ENCODE measurements at places on chromosomes 12 and 14. TPM values are rescaled to one million over a fixed set of nuclear protein-coding genes. Genes with fewer than 3 reads are reported as not detected.

SLC2A3 gene
- 68.6 TPM for total RNA-seq

GNG2 gene
- 10.5 TPM for total RNA-seq

CPNE6 gene
- total RNA-seq: not detected

SLCO1B3 gene
- not detected for total RNA-seq

KRT8 gene
- 90.1 TPM for total RNA-seq

TSPAN9 gene
- 33.3 TPM for total RNA-seq

FGF23 gene
- total RNA-seq: not detected

CCT2 gene
- 30.4 TPM for total RNA-seq

BMP4 gene
- 8.7 TPM for total RNA-seq

ADAMTS20 gene
- not detected for total RNA-seq

DNA sequence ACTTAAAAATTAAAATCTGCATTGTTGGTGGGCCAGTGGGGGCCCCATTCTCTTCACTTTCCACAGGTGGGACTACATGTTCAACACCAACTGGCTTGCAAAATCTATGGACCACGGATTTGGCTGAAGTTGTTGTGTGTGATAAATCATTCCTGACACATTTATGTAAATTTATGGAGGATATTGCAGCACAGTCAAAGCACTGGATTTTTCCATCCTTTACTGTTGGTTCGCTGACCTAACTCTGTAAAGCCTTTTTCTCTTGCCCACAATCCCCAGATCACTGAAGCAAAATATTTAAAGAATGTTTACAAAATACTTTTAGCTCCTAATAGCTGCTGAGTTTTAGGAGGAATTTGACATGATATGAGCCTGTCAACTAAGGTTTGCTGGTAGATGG lies 219.7 kb upstream of the PRICKLE1 start:
- no peaks in the 10 kb centered on the region for H3K36me3 ChIP-seq
- H3K4me1 ChIP-seq: no peaks in the 10 kb centered on the region
- H3K27ac ChIP-seq: no peak overlapping the region
- H3K4me3 ChIP-seq: no peak overlapping the region

DNA sequence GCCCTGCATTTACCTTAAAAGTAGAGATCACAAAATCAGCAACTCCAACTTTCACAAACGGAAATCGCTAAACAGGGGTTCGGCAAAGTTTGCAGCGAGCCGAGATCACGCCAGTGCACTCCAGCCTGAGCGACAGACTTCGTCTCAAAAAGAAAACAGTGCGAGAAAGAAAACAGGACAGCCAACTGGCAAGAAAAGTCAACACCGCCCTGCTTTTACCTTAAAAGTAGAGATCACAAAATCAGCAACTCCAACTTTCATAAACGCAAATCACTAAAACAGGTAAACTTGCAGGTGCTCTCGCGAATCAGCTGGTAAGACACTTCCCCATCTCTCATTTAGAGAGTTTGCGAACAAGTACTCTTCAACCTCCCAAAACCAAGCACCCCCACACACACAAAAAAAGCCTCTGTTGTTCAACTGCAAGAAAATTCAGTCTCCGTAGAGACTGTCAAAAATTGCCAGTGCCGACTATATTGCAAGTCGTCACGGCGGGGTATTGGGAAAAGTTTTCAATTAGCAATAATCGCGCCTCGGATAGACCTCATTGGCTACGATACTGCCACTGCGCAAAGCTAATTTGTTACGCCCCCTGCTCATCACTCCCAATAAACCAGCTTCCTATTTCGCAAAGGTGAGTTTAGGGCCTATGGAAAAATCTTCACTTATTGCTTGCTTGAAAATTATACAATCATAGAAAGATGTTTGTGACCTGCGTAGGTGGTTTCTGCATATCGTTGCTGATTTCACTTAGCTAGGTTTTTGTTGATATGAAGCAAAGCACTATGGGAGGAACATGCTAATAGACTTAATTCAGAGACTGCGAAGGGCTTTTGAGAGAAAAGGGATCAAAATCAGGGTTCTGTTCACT lies at the start of gene RNU4-1:
Gene RNU4-1 (minus strand): TSS at position 577 of the 871 bp plus-strand sequence.
- peak within 1 kb of the TSS; percentile 61 for H3K4me3 ChIP-seq
- no peaks in the 10 kb centered on the region for H3K36me3 ChIP-seq
- peaks cover 10% of the 10 kb centered on the region for H3K4me1 ChIP-seq
- H3K27me3 ChIP-seq: no peaks in the 10 kb centered on the region
- peak; percentile 73 for DNase-seq

DNA sequence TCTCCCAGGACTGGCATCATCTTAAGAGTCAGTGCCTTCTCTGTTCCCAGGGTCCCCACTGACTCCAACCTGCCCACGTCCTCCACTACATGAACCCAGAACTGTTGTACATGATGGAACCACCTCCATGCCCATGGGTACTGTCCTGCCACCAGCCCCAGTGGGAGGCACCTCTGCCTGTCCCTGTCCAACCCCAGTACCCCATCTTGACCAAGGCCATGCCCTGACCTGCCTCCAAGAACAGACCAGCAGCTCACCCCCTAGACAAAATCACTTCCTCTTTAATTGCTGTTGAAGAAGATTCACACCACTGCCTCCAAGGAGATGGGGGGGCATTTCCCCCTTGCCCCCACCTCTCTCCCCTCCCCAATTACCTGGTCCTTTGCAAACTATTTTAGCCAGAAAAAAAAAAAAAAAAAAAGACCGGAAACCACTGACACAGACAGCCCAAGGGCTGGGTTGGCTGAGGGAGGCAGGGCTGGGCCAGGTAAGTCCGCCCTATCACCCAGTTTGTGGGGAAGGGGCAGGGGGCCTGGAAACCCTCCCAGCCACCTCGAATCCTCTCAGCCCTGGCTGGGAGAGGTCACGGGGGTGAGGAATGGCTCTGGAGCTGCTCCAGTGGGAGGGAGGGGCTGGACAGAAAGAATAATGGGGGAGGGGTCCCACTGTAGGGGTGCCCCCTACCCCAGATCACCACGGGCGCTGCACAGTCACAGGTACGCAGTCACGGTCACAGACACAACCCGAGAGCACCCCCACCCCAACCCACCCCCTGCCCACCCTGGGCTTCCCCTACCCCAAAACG lies 13.4 kb downstream of the AGAP2 start:
- H3K4me3 ChIP-seq: no peak overlapping the region
- H3K27ac ChIP-seq: no peak overlapping the region
- H3K27me3 ChIP-seq: no peaks in the 10 kb centered on the region
- no peak for DNase-seq

GRCh38 chr14:52873065-52873464 lies 77.8 kb downstream of the FERMT2 start:
- no peaks in the 10 kb centered on the region for H3K4me1 ChIP-seq
- H3K4me3 ChIP-seq: no peak overlapping the region
- H3K27me3 ChIP-seq: no peaks in the 10 kb centered on the region
- no peak for DNase-seq
- H3K36me3 ChIP-seq: peaks cover 31% of the 10 kb centered on the region

- no peak overlapping the region for H3K4me3 ChIP-seq
- no peak overlapping the region for H3K27ac ChIP-seq
- no peaks in the 10 kb centered on the region for H3K36me3 ChIP-seq
- DNase-seq: no peak
- H3K27me3 ChIP-seq: no peaks in the 10 kb centered on the region
Observed at GRCh38 chr14:92510972-92511371, 2.6 kb upstream of the RIN3 start.

DNA sequence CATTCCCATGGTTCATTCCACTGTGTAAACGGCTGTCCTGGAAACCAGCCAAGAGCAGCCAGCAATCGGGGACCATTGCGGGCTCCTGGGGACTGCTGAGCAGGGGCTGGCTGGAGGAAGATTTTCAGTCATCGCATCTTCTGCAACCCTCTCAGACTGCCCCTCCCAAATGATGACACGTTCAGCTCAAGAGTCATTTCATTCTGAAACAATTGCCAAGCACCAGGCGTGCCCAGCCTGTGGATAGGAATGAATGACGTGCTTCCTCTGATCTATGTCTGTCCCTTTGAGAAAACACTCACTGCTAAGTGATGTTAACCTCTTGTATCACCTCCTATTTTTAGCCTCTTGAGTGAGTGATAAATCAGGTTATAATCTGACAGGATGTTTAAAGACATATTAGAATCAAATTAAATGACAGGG lies 62.0 kb downstream of the NDUFA12 start:
- no peaks in the 10 kb centered on the region for H3K27me3 ChIP-seq
- no peak overlapping the region for H3K4me3 ChIP-seq
- H3K27ac ChIP-seq: no peak overlapping the region
- no peak for DNase-seq
- no peaks in the 10 kb centered on the region for H3K36me3 ChIP-seq
- peaks cover 19% of the 10 kb centered on the region for H3K4me1 ChIP-seq

DNA sequence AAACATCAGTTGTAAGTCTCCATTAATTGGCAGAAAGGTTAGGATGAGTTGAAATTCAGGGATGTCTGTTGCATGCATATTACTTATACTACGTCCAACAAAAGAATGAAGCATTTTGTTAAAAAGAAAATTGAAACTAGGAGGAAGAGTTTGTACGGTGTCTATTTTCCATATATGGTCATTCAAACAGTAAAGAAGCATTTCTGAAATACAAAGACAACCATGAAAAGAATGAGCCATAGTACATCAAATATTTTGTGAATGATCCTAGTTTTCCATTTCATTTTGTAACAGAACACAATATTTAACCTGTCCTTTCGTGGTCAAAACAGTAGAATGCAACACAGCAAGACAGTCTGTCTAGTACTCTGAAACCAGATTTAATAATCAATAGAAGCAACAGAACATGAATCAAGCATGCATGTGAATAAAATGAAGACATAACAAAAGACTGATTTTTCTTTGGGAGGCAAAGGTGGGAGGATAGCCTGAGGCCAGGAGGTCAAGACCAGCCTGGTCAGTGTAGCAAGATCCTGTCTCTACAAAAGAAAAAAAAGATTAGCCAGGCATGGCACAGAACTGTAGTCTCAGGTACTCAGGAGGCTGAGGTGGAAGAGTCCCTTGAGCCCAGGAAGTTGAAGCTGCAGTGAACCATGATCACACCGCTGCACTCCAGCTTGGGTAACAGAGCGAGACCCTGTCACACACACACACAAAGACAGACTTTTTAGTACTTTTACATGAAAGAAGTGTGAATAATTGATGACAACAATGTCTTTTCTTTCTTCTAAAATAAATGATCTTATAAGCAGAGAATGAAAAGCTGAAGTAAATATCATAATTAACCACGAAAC lies 156.0 kb downstream of the LRIG3 start:
- H3K4me3 ChIP-seq: no peak overlapping the region
- DNase-seq: no peak
- H3K27me3 ChIP-seq: no peaks in the 10 kb centered on the region
- H3K4me1 ChIP-seq: no peaks in the 10 kb centered on the region
- H3K36me3 ChIP-seq: no peaks in the 10 kb centered on the region
- no peak overlapping the region for H3K27ac ChIP-seq

DNA sequence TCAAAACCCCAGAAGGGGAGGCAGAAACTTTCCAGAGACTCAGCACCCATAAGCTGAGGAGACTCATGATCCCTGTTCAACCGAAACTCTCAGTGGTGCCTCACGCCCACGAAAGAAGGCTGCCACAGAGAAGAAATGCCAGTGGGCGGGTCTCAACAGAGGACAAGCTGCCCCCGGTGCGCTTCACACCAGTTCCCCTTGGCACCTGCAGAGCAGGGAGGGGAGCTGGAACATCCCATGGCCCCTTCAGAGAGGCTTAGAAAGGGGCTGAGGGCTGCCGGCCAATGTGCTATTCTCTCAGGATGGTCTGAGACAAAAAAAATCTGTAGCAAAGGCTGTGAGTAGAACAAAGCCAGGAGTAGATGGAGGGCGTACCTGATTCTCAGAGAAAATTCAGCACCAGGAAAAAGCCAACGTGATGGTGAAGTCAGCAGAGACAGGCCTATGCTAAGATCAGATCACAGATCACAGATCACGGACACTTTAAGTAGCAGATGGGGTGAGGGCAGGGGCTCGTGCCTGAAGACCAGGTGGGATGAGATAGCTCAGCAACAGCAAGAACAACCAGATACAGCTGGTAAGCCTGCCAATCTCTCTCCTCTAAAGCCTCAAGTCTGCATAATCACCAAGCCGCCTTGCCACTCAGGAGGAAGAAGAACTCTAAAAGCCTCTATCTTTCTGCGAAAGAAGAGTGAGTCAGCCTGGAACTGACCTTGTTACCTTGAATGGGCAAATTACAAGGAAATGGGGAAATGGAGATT lies 206.4 kb upstream of the GRIP1 start:
- H3K4me1 ChIP-seq: no peaks in the 10 kb centered on the region
- no peak overlapping the region for H3K4me3 ChIP-seq
- peak; percentile 3 for DNase-seq
- H3K36me3 ChIP-seq: no peaks in the 10 kb centered on the region

DNA sequence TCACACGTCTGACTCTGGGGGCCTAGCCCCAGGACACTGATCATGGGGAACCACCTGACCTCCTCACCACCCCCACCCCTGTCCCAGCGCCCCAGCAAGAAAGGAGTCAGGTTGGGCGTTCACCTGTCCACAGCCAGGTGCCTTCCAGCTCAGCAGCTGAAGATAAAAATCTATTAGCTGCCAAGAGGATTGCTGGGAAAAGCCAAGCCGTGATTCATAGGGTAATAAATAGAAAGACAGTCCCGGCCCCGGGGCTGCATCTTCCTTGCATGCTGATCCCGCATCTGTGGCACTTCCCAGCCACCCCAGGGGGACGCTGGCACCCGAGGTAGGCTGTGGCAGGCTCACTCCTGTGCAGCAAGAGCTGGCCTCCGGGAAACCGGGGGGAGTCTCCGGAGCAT lies 70.2 kb upstream of the NCOR2 start:
- peak; percentile 64 for DNase-seq
- H3K4me1 ChIP-seq: peaks cover 21% of the 10 kb centered on the region
- H3K4me3 ChIP-seq: no peak overlapping the region

DNA sequence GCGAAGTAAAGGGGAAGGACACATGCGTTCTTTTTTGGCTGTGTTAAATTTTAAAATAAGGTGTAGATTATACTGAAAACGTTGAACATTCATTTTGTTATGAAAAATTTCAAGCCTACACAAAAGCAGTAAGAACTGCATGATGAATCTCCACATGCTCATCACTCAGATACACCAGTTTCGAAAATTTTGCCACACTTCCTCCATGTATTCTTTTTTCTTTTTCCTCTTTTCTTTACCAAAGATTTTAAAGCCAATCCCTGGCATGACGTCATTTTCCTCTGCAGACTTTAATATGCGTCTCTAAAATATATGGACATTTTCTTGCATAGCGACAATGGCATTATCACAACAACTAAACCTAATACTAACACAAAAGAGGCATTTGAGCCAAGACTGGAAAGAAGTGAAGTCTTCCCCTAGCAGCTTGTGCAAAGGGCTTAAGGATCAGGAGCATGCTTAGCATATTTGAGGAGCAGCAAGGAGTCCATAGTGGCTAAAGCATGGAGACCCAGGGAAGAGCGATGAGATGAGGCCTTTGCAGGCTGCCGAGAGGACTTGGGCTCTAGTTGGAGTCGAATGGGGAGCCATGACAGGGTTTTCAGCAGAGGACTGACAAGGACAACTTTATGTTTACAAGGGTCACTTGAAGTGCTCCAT lies 111.9 kb downstream of the ERC1 start:
- H3K27me3 ChIP-seq: no peaks in the 10 kb centered on the region
- no peak for DNase-seq

Data from upper lobe of left lung (tissue), 6 donors.